ENCODE measurements at places on chromosomes 2 and 18.

DNA sequence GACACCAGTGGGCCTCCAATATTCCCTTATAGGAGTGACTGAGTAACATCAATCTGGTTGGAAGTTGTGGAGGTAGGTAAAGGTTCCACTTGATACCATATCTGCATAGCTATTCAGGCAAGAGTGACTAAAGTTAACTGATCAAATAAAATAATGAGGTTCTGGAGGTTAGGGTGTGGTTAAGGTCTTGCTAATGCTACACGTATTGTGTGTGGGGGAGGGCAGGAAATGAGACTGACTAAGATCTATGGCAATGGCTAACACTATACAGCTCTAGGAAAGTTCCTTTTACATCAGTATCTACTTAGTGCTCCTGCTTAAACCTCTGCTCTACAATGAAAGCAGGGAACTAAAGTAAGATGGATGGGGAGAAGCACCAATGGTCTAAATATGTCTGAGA, 149.1 kb upstream of the MGAT5 start:
- DNase-seq, result peak; percentile 24

DNA sequence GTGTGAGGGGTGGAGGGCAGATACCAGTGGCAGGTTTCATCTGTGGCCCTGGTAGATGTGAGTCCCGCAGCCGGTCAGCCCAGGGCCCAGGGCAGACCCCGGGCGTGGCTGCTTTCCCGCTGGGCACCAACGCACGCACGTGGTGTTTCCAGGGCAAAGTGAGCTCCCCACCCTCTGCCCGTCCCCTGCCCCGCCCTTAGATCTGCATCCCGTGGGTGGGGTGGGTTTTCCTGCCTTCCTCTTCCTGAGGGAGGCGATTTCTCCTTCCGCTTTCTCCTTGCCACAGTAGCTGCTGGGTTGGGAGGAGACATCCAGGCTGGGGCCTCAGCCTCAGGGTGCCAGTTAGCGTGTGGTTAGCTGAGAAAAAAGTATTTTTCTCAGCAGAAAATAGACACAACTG, 49.6 kb downstream of the ODC1 start:
- no peak for DNase-seq

- DNase-seq, result no peak
These were observed at the start of gene ANTXR1 for GRCh38 chr2:69013142-69013839. Gene ANTXR1, plus strand, starts transcription at chr2:69013179. Its CDS starts 321 bp downstream, at chr2:69013500.

GRCh38 chr18:42183746-42184145, 228.7 kb downstream of the PIK3C3 start:
- DNase-seq, result no peak

GRCh38 chr2:3208591-3208990, 169.0 kb downstream of the EIPR1 start:
- DNase-seq, result no peak

GRCh38 chr18:62521593-62521992, 1.2 kb upstream of the ZCCHC2 start:
- DNase-seq, result no peak

DNA sequence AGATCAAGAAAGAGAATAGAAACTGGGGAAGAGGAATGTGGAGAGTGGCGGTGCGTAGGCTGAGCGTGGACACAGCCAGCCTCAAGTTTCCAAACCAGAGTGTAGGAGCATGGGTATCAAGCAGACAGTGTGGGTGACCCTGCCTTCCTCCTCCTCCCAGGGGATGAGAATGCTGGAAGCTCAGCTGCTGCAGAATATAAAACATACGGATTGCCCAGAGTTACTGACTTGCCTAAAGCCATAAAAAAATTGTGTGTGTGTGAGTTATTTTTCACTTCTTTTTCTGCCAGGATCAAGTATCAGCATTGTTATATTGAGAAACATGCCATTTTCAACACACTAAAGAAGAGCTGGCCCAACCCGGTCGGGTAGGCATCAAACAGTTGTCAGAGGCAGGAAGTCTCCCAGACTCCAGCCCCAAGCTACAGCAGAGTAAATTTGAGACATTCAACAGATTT, 333.3 kb upstream of the ACVR2A start:
- DNase-seq, result no peak

- no peak for DNase-seq
These were observed 135.9 kb upstream of the ARL4C start for GRCh38 chr2:234632527-234633391.

DNA sequence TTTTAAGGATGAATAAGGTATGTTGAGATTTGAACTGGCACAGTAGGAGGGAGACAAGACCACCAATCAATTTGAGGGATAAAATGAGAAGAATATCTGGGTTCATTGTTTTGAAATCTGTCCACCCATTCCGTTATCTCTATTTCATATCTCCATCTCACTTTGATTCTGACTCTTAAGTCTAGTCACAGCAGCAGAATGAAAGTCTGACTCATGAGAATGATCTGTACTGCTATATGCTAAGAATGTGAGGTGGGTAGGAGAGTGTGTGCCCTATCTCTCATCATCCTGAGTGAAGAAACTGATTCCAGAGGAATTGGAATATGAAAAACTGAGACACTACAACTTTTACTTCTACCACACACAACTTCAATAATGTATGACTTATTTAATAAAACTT, 1994.5 kb upstream of the PIK3C3 start:
- no peak for DNase-seq

Data from stimulated activated CD4-positive, alpha-beta T cell treated with anti-CD3 and anti-CD28 coated beads, Interleukin-1b, Interleukin-23, amount 100 ng/mL, for 48 hours (primary cell).